H1 (cell line): ENCODE measurements at places on chromosomes 7 and 10. TPM values are rescaled to one million over a fixed set of nuclear protein-coding genes. Genes with fewer than 3 reads are reported as not detected.

DNA sequence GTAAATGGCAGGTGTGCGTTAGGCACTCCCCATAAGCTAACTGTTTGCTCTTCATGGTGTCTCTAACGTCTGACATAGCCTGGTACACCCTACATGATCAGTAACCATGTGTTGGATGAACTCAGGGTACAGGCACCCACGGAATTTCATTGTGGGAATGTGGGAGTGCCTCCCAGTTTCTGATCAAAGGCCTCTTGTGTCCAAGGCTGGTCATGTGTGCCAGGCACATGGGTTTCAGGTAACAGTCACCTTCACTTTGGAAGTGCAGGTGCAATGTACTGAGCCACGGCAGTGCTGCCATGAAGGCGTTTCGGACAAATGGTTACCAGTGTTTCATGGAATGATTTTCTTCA, 298.3 kb downstream of the DNAJB6 start:
- no peaks in the 10 kb centered on the region for H3K4me1 ChIP-seq
- DNase-seq = no peak
- H3K4me3 ChIP-seq = no peak overlapping the region
- H3K27me3 ChIP-seq = no peaks in the 10 kb centered on the region
- no peak overlapping the region for H3K27ac ChIP-seq
- no peaks in the 10 kb centered on the region for H3K36me3 ChIP-seq

DNA sequence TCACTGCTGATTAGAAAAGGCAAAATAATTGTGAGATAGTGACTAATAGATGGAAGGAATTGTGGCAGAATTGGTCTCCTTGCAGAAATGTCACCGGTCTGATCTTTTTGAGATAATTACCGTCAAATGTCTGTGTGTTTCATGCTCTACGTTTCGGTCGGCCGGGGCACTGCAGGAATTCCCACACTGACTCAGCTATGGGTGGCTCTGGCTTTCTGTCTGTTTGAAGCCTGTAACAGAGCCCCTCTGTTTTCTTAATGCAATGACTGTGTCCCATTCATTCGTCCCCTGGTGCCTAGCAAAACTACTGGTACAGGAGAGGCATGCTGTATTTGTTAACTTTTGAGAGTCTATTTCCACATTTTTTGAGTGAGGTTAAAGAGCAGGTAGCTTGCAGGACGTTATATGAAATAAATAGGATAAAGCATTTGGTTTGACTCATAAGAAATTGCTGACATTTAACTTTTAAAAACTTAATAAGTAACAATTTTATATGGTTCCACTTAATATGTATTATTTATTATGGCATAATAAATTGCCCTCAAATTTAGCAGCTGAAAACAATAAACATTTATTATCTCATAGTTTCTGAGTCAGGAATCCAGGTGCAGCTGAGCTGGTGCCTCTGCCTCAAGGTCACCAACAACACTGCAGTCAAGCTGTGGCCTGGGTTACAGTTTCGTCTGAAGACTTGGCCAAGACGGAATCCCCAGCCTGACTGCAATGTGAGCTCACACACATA, 53.3 kb upstream of the CTBP2 start:
- H3K4me1 ChIP-seq = no peaks in the 10 kb centered on the region
- no peak overlapping the region for H3K27ac ChIP-seq
- no peak overlapping the region for H3K4me3 ChIP-seq
- no peaks in the 10 kb centered on the region for H3K36me3 ChIP-seq

GRCh38 chr10:128044961-128045832, 81.0 kb downstream of the MKI67 start:
- H3K4me3 ChIP-seq = no peak overlapping the region
- H3K36me3 ChIP-seq = no peaks in the 10 kb centered on the region
- H3K27me3 ChIP-seq = no peaks in the 10 kb centered on the region
- no peaks in the 10 kb centered on the region for H3K4me1 ChIP-seq

GRCh38 chr10:103397191-103397825, 882 bp downstream of the PDCD11 start:
- H3K27me3 ChIP-seq = no peaks in the 10 kb centered on the region
- H3K36me3 ChIP-seq = peaks cover 55% of the 10 kb centered on the region
- H3K4me3 ChIP-seq = peak overlapping the region; percentile 99
- no peak for DNase-seq
- H3K4me1 ChIP-seq = peaks cover 10% of the 10 kb centered on the region

DNA sequence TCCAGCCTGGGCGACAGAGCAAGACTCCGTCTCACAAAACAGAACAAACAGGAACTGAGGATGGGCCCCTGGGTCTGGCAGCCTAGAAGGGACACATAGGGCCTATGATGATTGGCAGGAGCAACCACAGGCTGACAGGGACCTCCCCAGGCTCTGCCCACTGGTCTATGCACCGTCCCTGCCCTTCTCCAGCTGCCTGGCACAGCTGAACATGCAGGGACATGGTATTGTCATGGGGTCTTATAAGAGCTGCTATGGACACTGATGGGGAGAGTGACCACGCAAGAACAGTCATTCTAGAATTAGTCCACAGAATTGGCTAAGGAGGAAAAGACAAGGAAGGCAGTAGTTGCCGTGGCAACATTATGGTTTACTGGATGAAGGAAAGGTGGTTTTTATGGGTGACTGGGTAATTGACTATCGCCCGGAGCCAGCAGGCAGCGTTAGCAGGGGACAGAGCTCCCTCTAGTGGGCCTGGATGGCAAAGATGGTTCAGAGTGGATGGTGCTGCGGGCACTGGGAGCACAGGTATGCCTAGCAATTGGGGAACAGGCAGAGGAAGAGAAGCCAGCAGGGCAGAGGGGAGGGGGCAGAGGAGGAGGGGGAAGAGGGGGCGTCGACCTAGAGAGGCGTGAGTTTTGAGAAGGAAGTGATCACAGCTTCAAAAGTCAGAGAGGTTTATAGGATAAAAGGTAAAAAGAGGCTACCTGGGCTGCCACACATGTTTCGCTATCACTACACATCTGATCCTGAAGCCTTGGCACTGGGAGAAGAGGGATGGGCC, 7.8 kb upstream of the TRIM56 start:
- no peak overlapping the region for H3K27ac ChIP-seq
- no peak overlapping the region for H3K4me3 ChIP-seq
- no peaks in the 10 kb centered on the region for H3K36me3 ChIP-seq
- no peaks in the 10 kb centered on the region for H3K4me1 ChIP-seq
- H3K27me3 ChIP-seq = no peaks in the 10 kb centered on the region

DNA sequence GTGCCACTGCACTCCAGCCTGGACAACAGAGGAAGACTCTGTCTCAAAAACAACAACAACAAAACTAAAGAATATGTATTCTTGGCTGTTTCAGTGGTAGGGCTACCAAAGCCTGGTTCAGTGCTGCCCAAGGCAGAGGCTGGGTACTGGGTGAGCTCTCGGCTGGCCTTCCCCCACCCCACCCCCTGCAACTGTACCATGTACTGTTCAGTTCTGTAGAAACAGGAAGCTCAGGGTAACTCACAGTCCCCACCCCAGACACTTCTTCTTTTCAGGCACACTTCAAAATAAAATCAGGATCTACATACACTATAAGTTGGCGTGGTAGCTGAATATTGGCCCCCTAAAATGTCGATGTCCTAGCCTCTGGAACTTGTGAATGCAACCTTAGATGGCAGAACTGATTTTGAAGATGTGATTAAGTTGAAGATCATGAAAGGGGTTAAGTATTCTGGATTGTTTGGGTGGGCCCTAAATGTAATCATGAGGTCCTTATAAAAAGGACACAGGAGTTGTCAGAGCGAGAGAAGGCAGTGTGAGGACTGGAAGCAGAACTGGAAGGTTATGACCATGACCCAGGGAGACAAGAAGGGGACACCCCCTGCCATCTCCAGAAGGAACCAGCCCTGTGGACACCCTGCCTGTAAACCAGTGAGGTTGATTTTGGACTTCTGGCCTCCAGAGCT, 31.2 kb downstream of the TBXAS1 start:
- no peak overlapping the region for H3K27ac ChIP-seq
- no peak overlapping the region for H3K4me3 ChIP-seq
- H3K27me3 ChIP-seq = no peaks in the 10 kb centered on the region

GRCh38 chr7:158257516-158258410, 329.9 kb downstream of the PTPRN2 start:
- H3K27ac ChIP-seq = no peak overlapping the region
- H3K36me3 ChIP-seq = no peaks in the 10 kb centered on the region
- H3K27me3 ChIP-seq = no peaks in the 10 kb centered on the region
- no peaks in the 10 kb centered on the region for H3K4me1 ChIP-seq

DNA sequence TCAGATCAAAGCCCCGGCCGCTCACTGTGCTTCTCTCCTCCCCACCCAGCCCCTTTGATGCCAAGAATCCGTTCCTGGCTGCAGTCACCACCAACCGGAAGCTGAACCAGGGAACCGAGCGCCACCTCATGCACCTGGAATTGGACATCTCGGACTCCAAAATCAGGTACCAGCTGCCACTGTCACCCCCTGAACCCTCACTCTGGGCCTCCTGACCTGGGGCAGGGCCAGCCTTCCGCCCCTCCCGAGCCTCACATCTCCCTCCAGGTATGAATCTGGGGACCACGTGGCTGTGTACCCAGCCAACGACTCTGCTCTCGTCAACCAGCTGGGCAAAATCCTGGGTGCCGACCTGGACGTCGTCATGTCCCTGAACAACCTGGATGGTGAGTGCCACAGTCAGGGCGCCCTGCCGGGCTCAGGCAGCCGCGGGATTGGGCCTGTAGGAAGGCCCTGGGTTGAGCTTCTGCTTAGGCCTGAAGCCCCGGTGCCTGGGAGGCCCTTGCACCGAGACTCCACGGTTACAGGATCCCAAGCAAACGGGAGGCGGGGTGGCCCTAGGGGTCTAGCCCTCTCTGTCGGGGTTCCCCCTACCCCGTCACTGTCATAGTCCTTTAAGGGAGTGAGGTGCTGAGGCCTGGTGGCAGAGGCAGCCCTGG, 10.8 kb downstream of the TMEM120A start:
- no peaks in the 10 kb centered on the region for H3K4me1 ChIP-seq
- DNase-seq = no peak
- H3K4me3 ChIP-seq = no peak overlapping the region
- no peaks in the 10 kb centered on the region for H3K27me3 ChIP-seq
- no peak overlapping the region for H3K27ac ChIP-seq
- peaks cover 43% of the 10 kb centered on the region for H3K36me3 ChIP-seq

DNA sequence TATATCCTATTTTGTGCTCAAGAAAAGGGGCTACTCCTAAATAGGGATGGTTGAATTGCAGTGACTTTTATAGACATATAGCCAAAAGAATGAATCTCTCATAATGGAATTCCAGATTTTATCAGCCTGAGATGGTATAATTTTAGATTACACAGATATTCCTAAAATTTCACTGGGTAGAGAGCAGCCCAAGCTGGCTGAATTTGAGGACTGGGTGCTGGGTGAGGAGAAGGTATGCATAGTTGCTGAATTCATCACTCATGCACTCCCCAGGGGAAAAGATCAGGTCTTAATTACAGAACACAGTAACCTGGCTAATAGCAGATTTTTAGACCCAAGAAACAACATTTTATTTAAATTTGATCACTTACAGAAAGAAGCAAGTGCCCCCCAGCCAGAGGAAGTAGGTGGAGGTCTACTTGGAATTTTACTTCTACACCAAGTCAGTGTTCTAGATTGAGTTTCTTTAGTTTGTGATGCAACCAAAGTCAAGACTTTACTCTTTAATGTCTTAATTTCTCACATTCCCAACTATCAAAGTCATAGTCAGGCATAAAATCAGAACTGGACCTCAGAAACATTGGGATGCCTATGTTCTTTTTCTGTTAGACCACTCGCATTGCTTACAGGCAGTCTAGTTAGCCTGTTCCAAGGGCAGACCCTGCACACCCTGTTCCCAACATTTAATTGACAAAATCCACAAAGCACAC, 337.4 kb upstream of the PODXL start:
- peaks cover 16% of the 10 kb centered on the region for H3K4me1 ChIP-seq
- no peak overlapping the region for H3K4me3 ChIP-seq
- no peaks in the 10 kb centered on the region for H3K27me3 ChIP-seq
- no peaks in the 10 kb centered on the region for H3K36me3 ChIP-seq
- DNase-seq = no peak

DNA sequence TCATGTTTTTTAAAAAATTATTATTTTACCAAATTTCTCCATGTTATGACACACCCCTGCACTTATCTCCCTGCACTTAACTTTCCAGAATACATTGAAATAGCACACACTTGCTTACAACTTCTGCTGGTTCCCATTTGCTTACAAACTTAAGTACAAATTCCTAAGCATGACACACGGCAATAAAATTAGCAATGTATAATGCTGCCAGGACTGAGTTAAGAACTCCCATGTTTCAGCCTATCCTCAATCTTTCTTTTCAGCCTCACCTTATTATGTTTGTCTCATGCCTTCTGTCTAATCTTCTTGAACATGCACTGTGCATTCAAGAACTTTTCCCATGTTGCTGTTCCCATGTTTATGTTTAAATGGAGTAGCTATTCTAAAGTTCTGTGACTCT, 40.8 kb downstream of the PRPS1L1 start:
- H3K27me3 ChIP-seq = no peaks in the 10 kb centered on the region
- no peaks in the 10 kb centered on the region for H3K36me3 ChIP-seq
- no peak overlapping the region for H3K4me3 ChIP-seq
- no peaks in the 10 kb centered on the region for H3K4me1 ChIP-seq

Gene TMEM229A
- total RNA-seq = 0.54 and 0.75 TPM in 2 replicates

Gene DPP6
- 6.8 and 8.5 TPM in 2 replicates for total RNA-seq

Gene CDC14C
- total RNA-seq = not detected in 2 replicates

Gene LIPK
- not detected in 2 replicates for total RNA-seq
